Activated naive CD8-positive, alpha-beta T cell treated with anti-CD3 and anti-CD28 coated beads, Interleukin-2, amount 50 U/mL, for 24 hours (primary cell): ENCODE measurements at places on chromosomes 5 and 9.
A peak's percentile ranks its signal among the peaks of the same experiment; 100 is the strongest.

DNA sequence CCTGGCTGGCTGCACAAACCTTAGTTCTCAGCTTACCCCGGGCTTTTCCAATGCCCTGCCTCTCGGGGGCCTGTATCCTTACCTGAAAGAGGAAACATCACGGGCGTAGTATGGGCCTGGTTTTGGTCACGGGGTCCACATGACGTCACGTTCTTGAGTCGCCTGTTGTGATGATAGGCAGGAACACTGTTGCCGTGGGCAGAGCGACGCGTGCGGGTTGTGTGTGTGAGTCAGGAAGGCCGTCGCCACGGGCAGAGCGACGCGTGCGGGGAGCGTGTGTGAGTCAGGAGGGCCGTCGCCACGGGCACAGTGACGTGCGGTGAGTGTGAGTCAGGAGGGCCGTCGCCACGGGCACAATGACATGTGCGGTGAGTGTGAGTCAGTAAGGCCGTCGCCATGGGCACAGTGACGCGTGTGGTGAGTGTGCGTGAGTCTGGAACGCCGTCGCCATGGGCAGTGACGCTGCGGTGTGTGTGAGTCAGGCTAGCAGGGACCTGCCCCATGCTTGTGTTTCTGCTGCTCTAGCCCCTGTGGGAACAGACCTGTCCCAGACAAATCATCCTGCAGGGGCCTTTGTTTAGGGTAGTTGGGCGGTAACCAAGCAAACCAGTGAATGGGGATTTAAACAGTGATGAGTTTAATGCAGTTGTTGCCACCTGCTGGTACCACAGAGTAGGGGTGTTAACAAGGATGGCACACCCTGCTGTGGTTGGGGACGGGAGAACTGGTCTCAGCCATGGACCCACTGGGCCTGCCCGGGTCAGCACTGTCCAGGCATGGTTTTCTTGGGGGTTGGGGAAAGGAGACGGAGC, 19.8 kb downstream of the TRIP13 start:
- DNase-seq: peak; percentile 76

GRCh38 chr9:97954550-97954989, 16.6 kb upstream of the HEMGN start:
- DNase-seq: peak; percentile 43

- DNase-seq: peak; percentile 72
These were observed at the start of gene GFPT2 for GRCh38 chr5:180353048-180353979. GFPT2 (minus strand) TSS chr5:180353336; CDS start chr5:180353217, 119 bp downstream.

- DNase-seq: no peak
These were observed 84.2 kb downstream of the AK8 start for GRCh38 chr9:132793606-132794580.

DNA sequence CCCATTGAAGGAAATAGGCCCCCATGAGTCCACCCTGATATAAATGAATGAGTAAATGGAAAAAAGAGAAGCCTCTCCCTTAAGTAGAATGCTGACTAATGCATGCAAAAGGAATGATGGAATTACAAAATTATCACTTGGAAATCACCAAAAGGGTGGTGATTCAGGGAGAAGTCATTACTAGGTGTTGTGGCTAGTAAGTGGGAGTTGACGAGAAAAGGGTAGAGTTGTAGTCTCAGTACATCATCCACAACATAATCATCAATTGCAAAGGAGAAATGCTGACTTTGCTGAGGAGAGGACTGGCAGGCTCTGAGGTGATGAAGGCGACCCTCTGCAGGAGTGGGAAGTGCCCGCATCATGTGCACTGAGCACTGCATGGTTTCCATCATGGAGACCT, 201.5 kb upstream of the S1PR3 start:
- DNase-seq: no peak

DNA sequence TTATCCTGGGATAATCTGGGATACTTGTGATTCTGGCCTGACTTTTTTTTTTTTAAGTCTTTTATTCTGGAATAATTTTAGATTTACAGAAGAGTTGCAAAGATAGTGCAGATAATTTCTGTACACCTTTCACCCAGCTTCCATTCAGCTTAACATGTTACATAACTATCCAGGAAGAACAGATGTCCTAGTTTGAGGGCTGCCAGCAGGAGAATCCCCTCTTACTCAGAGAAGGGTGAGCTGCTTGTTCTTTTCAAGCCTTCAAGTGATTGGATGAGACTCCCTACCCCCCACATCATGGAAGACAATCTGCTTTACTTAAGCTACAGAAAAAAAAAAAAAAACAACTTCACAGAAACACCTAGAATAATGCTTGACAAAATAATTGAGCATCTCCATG, 254.2 kb downstream of the TRIM32 start:
- no peak for DNase-seq
